Skin of body (tissue), 3 donors: ENCODE measurements at places on chromosomes 3 and 15. TPM values are rescaled to one million over a fixed set of nuclear protein-coding genes. Genes with fewer than 3 reads are reported as not detected.

The NTRK3 gene
- total RNA-seq: 7.2 TPM

GRCh38 chr3:42166662-42167300 lies 75.6 kb downstream of the TRAK1 start:
- DNase-seq: no peak

The GOLGA6B gene
- total RNA-seq: 0.10 TPM

- DNase-seq: peak; percentile 76
Observed at GRCh38 chr3:44584646-44585501, at the start of gene ZNF660. ZNF660 (plus strand) TSS chr3:44584964; CDS start chr3:44594194, 9,230 bp downstream.

DNA sequence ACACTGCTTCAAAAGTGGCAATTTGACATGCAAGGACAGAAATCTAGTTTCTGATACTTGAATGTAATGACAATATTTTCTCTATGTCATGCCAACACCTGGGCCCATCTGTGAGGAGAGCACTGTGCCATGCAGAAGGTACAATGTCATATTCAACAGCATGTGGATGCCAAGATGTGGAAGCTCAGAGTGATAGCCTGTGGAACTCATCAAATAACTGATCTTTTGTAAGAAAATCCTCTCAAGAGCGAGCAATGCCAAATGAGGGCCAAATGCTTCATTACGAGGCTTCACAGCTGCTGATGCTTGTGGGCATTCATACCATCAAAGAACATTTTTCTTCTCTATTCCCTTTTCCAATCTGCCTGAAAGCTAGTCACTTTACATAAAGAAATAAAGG lies 95.1 kb downstream of the ROBO1 start:
- DNase-seq: no peak

- DNase-seq: peak; percentile 4
Observed at GRCh38 chr15:81785181-81785580, 260.6 kb downstream of the MEX3B start.

DNA sequence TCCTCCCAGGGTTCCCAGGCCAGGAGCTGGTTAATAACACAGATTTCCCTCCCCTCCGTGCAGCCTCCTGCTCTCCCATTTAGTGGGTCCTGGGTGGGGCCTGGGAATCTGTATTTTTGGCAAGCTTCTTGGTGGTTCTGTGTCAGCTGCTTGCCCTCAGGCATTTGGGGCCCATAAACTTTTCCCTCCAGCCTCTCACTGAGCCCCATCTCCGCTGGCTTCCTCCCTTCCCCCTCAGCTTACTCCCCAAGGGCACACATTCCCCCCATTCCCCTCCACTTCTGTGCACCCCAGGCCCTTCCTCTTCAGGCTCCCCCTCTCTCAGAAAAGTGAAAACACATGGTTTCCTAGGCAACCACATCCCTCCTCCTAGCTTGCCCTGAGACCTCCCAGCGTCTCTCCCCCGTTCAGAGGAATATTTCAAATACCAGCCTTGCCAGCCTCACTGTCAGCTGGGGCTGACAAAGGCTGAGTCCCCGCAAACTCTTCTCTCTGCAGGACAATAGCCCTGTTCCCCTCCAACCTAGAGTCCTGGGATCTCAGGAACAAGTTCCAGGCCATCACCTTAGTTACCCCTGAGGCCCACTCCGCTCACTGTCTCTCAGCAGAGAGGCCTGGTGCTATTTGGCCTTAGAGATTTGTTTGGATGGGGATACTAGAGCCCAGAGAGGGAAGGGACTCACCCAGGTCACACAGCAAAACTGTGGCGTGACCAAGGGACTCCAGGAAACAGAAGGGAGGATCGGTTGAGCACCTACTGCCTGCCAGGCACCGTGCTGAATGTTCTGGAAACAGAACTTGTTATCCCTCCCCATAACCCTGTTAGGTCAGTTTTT lies 44.6 kb upstream of the SMAD6 start:
- DNase-seq: peak; percentile 90

The PLCB2 gene
- 5.2 TPM for total RNA-seq

The NPAP1 gene
- total RNA-seq: not detected

DNA sequence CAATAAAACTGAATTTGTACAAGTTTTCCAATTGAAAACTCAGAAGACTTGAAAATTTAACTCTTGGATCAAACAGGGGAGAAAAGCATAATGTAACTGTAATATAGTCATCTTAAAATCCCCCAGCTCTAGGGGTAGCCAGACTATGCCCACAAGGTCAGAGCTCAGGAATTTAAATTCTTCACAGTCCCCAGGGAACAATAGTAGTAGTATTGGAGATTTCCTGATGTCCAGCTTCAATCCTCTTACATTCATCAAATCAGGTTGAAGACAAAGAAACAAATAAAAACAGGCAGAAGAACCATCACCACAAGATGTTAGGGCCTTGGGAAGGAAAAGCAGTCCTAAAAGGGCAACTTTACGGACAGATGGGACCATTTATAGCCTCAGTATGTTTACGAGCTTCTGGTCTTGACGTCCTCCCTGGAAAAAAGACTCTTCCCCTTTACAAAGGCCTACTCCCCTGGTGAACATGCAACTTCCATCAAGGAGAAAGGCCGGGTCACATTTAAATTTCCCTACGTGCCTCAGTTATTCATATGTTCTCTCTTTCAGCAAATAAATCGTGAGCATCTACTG lies 96.8 kb downstream of the PLCH1 start:
- DNase-seq: no peak

- DNase-seq: no peak
Observed at GRCh38 chr3:185387646-185388045, 24.7 kb downstream of the MAP3K13 start.

- DNase-seq: peak; percentile 26
Observed at GRCh38 chr15:63504979-63505841, 817 bp downstream of the USP3 start.

The ADIPOQ gene
- 86.7 TPM for total RNA-seq

The A4GNT gene
- not detected for total RNA-seq

- DNase-seq: peak; percentile 31
Observed at GRCh38 chr15:86555098-86555497, 475.4 kb downstream of the AGBL1 start.

DNA sequence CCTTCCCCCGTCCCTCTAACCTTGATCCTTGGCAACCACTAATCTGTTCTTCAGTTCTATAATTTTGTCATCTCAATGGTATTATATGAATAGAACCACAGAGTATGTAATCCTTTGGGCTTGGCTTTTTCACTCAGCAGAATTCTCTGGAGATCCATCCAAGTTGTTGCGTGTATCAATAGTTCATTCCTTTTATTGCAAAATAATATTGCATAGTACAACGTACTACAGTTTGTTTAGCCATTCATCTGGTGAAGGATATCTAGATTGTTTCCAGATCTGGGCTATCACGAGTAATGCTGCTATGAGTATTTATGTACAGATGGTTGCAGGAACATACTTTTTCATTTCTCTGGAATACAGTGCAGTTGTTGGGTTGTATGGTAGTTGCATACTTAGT lies 76.2 kb downstream of the PLXNA1 start:
- peak; percentile 75 for DNase-seq

The LRRC3B gene
- 0.69 TPM for total RNA-seq

The ARPP21 gene
- total RNA-seq: 8.1 TPM

The OR5K2 gene
- not detected for total RNA-seq

- DNase-seq: no peak
Observed at GRCh38 chr3:195173657-195174056, 97.3 kb downstream of the XXYLT1 start.

DNA sequence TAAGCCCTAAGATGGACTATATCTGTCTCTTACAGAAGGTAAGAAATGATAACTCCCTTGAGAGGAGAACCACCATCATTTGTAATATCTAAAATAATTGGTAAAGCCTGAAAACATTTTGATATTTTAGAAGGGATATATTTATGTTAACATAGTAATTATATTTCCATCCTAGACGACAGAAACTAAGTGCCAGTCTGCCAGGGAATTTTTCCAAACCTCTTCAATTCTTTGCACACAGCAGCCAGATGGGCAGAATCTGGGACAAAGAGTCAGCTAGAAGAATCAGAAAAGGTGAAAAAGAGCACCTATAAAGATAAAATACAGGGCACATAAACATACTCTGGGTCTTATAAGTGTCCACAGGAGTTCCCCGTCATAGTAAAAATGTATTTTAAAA lies 70.0 kb upstream of the CBLB start:
- no peak for DNase-seq

DNA sequence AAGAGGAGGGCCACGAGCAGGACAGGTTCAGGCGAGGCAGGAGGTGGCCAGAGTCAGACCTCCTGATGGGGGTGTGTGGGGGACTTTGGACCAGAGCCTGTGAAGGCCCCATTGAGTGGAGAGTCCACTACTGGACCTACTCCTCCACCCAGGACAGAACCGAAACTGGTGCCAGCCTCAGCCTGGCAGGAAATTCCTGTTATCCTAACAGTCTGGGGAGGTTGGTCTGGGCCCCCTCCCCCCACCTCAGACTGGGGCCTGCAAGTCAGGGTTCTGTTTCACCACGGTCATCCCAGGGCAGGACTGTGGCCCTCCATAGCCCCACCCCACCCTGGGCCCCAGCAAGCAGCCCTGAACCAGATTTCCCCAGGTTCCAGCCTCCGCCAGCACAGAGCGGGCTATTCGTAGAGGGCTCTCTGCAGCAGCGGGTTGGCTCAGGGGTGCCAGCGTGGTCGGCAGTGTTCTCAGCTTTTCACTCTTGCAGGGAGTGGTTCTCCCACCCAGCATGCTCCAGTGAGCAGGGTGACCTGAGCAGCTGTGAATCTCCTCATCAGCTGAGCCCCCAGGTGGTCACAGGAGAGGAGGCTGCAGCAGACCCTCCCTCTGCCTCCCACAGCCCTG lies 217.3 kb downstream of the TBC1D2B start:
- no peak for DNase-seq

The IL17RD gene
- 18.3 TPM for total RNA-seq

DNA sequence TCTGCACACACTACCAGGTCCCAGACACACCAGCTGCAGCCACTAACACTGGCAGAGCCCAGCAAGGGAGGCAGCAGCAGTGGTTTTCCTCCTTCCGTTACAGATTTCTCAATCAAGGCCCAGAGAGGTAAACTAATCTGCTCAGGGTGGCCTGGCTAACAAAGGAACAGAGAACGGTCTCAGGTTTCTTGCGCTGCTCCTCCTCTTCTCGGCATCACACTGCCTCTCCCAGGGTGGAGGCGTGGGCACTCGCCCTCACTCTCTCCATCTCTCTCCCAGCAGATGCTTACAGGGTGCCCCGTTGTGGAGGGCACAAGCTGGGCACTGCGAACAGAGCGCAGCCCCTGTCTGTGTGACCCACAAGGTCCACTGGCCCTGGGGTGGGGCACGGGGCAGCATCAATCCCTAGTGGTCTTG lies 228.7 kb downstream of the VPS13C start:
- DNase-seq: no peak

DNA sequence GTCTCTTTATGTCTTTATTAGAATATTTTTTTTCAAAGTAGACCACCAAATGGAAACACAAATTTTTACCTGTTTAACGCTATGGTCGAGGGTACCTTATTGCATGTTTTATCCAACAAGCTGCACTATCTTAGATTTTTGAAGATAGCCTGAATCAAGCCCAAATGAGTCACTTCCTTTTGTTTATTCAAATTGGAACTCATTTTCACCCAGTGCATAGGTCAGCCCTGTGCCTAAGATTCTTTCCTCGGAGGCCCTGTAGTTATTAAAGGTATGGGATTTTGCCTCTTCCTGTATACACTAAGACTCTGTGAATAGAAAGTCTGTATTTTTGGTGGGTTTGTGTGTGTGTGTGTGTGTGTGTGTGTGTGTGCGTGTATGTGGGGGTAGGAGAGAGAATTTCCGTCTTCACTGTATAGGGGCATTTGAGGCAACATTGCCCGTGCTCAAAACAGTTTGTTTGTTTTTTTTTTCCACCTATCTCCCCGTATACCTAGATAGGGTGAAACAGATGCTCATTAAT lies 358.0 kb upstream of the CADM2 start:
- no peak for DNase-seq

DNA sequence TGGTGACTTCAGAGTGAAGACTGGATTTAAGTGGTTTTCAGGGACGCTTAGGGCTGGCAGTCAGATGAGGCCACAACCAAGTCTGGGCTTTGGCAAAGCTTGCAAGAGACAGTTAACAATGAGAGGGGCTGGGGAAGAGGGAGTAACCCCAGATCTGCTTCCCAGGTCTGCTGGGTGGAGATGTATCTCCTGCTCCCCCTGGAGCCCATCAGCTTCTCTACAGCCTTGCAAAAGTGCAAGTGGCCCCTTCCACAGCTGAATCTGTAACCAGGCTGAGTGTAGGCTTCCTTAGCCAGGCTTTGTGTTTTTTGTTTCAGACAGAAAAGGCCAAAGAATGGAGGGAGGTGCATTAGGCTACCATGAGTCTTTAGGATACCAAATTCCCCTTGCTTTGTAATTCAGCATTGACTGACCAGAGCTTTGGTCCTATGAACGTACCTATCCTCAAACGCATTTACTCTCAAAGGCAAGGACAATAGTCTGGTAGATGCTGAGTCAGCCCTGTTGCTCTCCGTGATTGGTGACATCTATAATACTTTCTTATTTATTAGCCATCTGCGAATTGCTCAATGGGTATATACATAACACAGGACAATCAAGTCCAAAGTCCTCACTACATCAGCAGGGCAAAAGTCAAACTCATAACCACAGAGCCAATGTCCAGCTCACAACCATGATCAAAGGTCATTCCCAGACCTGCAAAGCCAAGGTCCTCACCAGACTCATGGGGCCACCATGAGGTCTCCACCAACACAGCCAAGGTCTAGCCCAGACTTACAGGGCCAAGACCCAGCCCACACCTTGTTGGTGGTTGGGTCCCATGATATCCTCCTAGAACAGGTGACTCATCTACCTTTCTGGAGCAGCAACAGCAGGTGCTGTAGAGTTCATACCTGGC lies 17.1 kb downstream of the CCDC13 start:
- DNase-seq: no peak

DNA sequence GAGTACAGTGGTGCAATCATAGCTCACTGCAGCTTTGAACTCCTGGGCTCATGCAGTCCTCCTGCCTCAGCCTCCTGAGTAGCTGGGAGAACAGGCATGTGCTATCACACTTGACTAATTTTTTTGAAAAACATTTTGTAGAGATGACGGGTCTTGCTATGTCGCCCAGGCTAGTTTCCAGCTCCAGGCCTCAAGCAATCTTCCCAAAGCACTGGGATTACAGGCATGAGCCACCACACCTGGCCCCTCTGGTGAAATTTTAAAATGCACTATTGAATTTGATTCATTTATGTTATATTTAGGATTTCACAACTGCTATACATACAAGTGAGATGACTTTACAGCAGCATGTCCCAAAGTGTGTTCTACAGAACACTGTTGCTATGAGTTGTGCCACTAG lies 50.8 kb upstream of the TPM1 start:
- DNase-seq: no peak
